ENCODE measurements at places on chromosomes 16 and 17. TPM values are rescaled to one million over a fixed set of nuclear protein-coding genes. Genes with fewer than 3 reads are reported as not detected.

Gene CENPX
- total RNA-seq: 14.0 TPM

- DNase-seq: no peak
These were observed 228.5 kb upstream of the PMFBP1 start for GRCh38 chr16:72400257-72401083.

GRCh38 chr17:36674278-36674650, 72.9 kb downstream of the MRM1 start:
- DNase-seq: no peak

GRCh38 chr17:58375256-58375655, 23.3 kb upstream of the SUPT4H1 start:
- DNase-seq: no peak

GRCh38 chr17:30720013-30720471, 104.5 kb downstream of the CRLF3 start:
- DNase-seq: no peak

DNA sequence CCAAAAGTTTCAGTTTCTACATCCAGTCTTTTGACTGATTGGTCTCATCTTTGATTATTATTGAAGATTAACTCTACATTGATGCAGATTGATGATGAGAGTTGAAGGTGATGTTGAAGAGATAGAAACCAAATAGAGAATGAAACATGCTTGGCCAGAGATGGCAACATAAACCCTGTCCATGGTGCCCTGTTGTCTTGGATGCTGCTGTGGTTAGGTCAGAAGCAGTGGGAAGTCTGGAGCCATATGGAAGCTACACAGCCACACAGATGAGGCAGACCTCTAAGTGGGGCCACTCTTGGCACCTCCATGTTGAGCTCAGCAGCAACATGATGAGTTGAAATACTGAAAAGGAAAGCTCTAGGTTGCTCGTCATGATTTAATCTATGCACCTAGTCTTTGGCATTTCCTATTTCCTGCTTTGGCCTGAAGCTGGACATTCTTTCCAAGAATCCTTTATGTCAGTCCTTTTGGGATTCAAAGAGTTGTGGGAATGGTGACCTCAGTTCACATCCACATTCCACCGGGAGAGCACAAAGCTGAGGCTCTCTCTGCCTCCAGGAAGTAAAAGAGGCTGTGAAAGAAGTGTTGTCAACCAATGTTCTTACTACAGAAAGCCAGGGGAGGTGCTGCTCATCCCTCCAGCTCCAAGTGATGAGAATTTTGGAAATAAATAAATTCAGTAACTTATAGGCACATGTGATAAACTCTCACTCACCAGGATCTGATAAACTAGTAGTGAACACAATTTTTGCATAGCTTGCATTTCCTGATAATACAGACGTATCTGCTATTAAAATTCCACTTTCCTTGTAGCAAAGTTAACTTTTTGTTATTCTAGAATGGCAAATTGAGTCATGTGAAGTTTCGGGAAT, 127.7 kb upstream of the MAF start:
- DNase-seq: no peak

DNA sequence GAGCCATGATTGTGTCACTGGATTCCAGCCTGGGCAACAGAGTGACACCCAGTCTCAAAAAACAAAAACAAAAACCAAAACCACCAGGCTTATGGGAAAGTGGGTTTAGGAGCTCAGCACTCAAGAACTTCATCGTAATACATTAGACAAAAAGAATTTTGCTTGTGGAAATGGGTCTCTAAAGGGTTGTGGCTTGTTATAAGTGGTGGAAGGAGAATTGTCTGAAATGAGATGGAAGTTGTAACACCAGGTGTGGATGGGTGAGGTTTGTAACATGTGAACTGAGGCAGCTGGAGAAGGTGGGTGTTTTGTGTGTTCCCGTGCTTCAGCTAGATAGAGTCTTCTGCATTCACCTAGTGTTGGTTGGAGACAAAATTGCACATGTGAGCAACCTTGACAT, 35.8 kb downstream of the CDH1 start:
- DNase-seq: no peak

Measured in pancreas (tissue), 10 donors.